NCI-H510A treated with DMSO at 0.1 percent for 48 hours (cell line): ENCODE measurements at places on chromosomes 2 and 18.

GRCh38 chr2:7887441-7887840 is 794.4 kb upstream of the ID2 start:
- no peak for DNase-seq

GRCh38 chr2:8447610-8448221 is 234.1 kb upstream of the ID2 start:
- DNase-seq, result no peak

- no peak for DNase-seq
Measured at GRCh38 chr2:30655211-30655610, 152.0 kb downstream of the CAPN13 start.

DNA sequence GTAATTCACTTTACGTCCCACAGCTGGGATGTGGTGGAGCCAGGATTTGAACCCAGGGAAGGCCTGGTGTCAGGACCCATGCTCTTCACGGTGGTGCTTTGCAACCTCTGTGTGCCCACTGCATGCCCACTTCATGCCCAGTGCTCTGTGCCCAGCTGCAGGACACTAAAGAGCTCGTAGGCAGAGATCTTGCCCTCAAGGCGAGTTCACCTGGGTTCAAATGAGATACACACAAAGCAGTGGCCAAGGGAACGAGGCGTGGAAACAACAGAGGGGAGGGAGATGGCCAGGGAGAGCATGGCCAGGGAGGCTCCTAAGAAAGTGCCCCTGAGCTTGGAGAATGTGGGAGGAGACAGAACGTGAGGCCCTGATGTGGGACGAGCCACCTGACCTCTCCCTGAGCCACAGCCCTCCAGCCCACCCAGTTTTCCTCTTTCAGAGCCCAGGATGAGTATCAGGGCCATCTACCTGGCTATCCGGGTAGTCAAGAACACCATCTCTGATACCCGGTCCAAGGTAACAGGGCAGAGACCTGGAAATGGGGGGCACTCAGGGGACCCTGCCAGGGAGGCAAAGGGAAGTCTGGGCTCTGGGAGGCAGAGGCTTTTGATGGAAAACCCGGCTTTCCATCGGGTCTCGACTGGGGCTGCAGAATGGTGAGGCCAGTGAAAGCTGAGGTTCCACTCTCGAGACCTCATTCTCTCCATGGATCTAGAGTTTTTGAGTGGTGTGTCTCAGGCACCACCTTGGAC is 20.4 kb downstream of the MROH2A start:
- no peak for DNase-seq

DNA sequence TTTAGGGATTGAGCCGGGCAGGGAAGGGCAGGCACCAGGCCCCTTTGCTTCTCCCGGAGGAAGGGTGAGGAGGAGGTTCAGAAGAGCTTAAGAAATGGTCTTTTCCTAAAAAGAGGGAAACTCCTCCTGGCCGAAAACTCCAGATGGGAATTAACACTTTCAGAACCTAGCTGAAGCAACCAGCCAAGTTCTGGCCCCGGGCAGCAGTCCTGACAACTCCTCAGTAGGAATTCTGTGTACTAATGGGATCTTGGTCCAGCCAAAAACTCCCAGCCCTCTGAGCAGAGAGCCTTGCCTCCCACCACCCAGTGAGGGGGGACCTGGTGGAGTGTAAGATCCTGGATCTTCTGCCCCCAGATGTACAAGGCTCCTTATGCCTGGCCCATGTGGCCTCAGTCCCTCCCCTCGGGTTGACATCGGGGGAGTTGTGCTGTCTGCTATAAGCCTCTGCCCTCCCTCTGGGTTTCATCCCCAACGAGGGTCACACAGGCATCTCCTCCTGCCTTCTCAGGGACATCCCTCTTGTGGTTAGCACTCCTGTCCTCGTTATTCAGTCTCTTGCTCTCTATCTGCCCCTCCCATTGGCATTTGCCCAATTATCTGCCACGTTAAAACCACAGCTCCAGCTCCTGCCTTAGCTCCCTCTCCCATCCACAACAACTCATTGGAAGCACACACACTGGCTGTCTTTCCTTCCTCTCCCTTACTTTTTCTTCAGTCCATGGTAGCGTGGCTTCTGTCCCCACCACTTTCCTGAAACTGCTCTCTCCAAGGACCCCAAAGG is 184.6 kb downstream of the CYP26B1 start:
- DNase-seq, result no peak

- no peak for DNase-seq
Measured at GRCh38 chr2:57965961-57966360, 80.6 kb upstream of the VRK2 start.

GRCh38 chr2:7450833-7451190 is 533.6 kb downstream of the RNF144A start:
- no peak for DNase-seq

DNA sequence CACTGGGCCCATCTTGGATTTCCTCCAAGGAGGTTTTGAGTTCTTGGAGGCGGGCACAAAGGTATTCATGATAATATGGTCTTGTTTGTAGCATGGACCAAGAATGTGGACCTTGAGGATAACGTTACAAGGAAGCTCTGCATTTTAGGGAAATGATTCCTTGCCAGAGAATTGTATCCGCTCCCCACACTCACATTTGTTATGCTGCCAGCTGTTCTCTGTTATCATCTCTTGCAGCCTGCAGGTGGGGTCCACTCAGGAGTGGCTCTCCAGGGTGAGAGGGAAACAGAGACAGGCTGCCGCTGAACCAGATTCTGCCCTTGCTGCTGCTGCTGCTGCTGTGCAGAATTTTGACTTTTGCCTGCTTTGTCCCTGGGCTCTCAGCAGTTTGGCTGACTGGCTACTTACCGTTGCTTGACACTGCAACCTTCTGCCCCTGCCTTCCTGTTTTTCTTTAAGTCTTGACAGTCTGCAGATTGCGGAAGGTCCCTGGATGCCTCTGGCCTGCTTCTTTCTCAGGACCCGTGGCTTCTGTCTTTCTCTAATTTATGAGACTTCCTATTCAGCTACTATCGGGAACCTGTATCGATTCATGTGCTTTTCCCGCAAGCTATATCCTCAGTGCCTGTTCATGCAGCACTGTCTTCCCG is 122.3 kb upstream of the DOCK10 start:
- DNase-seq, result no peak

DNA sequence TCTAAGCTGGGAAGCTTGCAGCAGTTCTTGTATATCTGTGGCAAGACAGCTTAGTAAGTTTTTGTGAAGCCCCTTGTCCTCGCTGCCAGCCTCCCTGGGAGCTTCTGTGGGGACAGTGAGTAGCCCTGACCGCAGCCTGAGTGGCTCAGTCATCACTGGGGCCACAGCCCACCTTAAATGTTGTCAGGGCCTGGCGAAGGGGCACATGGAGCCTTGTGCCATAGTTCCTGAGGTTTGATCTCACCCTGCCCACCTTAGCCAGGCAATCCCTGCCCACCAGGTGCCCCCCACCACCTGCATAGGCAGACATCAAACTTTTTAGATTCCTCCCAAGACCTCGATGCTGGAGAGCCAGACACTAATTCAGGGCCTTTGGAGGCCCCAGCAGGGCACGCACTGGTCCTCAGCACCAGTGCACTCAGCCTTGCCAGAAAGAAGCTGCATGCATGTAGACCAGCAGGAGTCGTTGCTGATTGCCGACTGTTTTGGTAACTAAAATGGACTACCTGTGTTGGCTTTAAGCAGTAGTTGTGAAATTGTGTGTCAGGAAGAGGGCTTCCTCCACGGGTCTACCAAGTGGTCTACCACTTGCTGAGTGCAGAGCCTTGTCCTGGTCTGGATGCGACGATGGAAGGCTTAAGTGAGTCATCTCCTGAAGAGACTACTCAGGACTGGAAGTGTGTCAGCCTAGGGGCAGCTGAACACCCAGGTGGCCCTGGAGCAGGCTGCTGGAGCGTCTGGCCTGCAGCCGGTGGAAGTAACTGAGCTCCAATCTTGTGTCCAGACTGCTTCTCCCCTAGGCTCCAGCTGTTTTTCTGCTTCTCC is 233.1 kb downstream of the SEPTIN10 start:
- DNase-seq, result no peak

- no peak for DNase-seq
Measured at GRCh38 chr2:216872040-216872439, 12.2 kb upstream of the TNP1 start.

GRCh38 chr2:73072129-73072395 is 550 bp upstream of the SFXN5 start:
- DNase-seq, result no peak

GRCh38 chr2:168427451-168427850 is 28.6 kb upstream of the CERS6 start:
- no peak for DNase-seq

DNA sequence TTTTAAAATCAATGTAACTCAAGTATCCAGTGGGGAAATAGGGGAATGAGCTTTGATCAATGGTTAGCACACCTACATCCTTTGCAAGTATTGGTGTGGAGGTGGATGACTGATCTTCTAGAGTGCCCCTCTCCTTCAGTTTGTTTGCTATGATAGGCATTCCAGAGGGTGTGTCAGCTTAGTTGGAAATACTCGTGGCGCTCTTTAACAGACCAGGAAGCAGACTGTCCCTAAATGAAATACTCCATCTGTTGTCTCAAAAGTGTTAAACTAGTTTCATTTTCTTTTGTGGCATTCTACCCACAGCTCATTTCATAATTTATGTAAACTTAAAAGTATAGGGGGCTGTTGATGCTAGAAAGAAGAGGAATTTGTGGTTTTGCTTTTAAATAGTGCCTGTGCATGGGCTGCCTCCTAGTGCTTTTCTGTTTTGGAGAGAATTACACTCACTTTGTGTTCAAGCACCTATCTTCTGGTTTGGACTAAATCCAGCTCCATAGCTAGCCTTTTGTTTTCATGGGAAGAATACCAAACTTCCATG is 66.2 kb downstream of the STAT1 start:
- DNase-seq, result no peak

- DNase-seq, result no peak
Measured at GRCh38 chr2:28082131-28082530, 191.6 kb downstream of the BABAM2 start.

DNA sequence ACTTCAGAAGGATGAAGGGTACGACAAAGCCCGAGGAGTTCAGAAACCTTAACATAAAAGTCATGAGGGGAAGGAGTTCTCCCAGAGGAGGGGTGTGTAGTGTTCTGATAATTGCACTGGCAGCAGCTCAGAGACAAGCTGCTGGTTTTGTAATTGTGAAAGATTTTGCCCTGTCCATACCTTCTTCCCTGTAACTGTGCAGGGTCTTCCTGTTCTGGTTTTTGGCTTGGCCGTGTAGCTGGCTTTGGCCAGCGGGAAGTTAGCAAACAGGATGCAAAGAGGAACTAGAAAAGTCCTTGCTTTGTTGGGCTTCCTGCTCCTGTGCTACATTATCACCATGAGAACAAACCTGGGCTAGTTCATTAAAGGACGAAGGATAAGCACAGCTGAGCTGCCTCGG is 160.8 kb downstream of the LPIN1 start:
- DNase-seq, result no peak

GRCh38 chr18:49214706-49215105 is 245.7 kb downstream of the DYM start:
- no peak for DNase-seq
